HFF-Myc (cell line): ENCODE measurements at places on chromosomes 11 and 22.

GRCh38 chr22:47607486-47607885, 845.0 kb downstream of the TBC1D22A start:
- DNase-seq = no peak

DNA sequence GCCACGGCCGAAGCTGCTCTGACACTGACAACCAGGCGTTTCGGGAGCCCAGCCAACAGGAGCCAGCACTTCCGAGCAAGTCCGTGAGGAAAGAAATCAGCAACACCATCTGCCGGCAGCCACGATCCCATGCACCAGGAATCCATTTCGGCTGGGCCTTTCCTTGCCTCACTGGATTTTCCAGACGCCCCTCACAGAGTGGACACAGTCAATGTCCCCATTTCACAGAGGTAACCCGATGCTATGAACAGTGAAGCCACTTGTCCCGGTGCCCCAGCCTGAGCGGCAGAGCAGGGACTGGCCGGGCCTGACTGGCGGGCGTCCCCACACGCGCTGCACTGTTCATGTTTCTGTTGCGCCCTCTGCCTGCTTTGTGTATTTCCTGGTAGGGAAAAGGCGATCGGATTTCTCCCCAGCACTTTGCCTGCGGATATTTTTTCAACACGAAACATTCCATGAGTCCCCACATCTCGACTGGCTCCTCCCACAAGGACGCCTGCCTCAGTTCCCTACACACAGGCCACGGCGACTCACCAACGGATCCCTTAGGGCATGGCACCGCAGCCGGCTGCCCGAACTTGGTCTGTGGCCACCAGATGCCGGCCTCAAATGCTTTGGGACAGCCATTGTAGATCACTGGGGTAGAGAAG, 55.3 kb downstream of the TRMU start:
- no peak for DNase-seq

GRCh38 chr11:58596621-58597020, 17.8 kb downstream of the ZFP91 start:
- no peak for DNase-seq

DNA sequence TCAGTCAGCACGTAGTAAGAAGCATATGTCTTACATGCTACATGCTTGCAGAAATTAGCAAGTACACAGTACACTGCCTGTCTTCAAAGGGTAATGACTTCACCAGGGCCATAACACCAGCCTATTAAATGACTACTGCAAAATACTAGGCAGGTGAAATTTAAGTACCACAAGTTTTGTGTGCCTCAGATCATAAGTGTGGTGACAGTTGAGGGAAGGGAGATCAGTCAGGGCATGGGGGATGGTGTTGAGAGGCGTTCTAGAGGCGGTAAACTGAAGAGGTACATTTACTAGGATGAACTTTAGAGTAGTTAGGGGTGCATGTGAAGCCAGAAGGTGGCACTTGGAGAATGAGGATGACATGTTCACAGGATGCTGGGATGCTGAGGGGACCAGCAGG, 22.0 kb downstream of the AMOTL1 start:
- no peak for DNase-seq

DNA sequence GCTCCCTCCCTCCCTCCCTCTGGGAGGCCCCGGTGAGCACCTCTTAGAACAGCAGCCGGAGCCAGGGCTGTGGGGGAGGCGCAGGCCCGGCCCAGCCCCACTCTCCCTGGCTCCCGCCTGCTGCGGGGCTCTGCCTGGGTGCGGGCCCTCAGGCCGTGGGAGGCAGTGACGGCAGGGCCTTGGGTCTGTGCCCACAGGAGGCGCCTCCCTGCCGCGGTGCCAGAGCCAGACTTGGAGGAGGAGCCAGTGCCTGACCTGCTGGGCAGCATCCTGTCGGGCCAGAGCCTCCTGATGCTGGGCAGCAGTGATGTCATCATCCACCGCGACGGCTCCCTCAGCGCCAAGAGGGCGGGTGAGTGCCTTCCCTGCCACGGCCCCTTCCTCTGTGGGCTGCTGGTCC, 9.5 kb downstream of the IRF7 start:
- no peak for DNase-seq

DNA sequence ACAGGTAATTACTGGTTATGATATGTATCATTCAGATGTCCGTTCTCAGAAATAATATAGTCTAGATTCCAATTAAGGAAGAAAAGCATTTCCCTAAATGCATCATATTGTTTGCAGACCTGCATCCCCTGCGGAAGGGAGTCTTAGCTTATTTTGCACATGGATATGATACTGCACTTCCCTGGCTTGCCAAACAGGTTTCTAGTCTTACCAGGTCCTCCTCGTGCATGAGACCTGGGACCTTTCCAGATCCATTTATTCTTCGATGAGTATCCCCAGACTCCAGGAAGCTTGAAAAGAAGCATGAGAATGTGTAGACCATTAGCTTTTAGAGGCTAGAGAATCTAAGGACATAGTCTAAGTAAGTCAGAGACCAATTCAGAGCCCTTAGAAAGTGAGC, 30.6 kb downstream of the CYB5R2 start:
- DNase-seq = no peak

DNA sequence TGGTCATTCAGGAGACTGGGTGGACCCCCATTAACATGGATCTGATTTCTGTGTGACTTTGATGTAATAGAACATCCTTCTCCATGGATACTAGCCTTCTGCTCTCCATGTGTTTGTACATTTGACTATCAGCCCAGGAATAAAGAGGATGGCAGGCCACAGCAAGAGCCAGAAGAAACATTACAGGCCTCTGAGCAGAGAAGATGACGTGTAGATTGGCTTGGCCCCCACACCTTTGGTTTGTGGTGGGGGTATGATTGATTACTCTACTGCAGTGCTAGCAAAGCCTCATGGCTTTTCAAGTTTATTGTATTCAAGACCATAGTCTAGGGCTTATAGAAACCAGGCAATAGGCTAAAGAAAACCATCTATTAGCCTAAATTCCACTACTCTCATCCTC, 77.0 kb downstream of the GRAMD1B start:
- no peak for DNase-seq

- DNase-seq = no peak
These were observed 19.6 kb upstream of the MOGAT2 start for GRCh38 chr11:75697906-75698581.

DNA sequence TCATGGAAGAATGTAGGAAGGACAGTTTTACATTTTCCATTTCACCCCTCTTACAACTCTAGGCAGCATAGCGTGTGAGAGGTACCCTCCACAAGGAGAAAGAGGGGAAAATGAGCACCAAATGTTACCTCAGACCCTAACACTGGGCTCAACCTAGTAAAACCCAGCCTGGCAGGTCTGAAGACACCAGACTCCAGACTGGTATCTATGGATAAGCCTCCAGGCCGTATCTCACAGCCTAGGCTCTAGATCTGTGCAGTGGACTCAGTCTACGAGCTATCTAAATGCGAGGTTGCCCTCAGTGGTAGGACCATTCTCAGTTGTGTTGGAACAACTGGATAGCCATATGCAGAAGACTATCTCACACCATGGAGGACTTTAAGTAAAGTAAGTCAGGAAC, 10.5 kb downstream of the TRIM5 start:
- no peak for DNase-seq

- no peak for DNase-seq
These were observed 32.5 kb downstream of the PPP2R1B start for GRCh38 chr11:111733611-111734088.

- no peak for DNase-seq
These were observed 189.0 kb upstream of the MPPED2 start for GRCh38 chr11:30775233-30775522.

DNA sequence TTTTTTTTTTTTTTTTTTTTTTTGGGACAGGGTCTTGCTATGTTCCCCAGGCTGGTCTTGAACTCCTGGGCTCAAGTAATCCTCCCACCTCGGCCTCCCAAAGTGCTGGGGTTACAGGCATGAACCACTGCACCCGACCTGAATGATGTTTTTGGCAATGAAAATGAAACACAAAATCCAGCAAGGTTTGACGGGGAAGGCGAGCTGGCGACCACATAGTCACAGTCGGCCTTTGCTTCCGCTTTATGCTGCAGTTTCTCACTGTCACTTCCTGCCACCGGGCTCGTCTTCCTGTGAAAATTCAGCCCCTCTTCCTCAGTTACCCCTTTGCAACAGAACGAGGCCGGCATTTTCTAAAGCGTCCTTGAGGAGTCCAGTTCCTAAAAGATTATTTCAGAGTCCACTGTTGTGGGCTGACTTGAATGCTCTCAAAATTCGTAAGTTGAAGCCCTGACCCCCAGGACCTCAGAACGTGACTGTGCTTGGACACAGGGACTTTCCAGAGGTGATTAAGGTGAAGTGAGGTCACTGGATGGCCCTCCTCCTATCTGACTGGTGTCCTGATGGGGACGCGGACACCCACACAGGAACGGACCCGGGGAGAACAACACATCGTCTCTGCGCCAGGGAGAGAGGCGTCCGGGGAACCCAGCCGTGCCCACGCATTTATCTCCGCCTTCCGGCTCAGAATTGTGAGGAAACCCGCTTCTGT, 2.9 kb upstream of the BID start:
- no peak for DNase-seq

GRCh38 chr11:70307176-70307575, 36.7 kb downstream of the PPFIA1 start:
- DNase-seq = no peak

DNA sequence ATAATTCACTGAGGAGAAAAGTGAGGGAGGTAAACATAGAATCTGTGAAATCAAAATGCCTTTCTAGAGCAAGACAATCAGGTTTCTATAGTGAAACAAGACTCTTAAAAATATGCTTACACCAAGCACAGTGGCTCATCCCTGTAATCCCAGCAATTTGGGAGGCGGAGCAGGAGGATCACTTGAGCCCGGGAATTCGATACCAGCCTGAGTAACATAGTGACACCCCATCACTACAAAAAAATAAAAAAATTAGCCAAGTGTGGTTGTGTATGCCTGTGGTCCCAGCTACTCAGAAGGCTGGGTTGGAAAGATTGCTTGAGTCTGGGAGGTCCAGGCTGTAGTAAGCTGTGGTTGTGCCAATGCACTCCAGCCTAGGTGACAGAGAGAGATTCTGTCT, 43.2 kb upstream of the ME3 start:
- no peak for DNase-seq

DNA sequence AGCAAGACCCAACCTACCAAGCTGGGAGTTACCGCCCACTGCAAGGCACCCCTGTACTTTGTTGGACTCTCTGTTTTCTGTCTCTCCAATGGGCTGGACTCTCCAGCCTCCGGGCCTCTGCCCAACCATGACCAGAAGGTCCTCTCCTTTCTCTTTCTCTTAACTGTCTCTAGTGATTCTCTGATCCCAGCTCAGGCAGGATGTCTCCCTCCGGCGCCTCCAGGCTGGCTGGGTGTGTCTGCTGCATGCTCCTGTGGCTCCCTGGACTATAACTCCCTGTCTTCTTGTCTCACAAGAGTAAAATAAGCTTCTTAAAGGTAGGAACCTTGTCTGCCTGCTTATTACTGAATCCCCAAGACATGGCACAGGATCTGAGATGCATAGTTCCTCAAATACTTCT, 36.3 kb downstream of the TIMP3 start:
- DNase-seq = no peak

- DNase-seq = peak; percentile 52
These were observed 23.3 kb upstream of the PPP6R3 start for GRCh38 chr11:68436985-68437926.

- no peak for DNase-seq
These were observed 509.4 kb upstream of the API5 start for GRCh38 chr11:42802201-42802899.

- no peak for DNase-seq
These were observed 18.4 kb downstream of the OR51I2 start for GRCh38 chr11:5467527-5467926.

DNA sequence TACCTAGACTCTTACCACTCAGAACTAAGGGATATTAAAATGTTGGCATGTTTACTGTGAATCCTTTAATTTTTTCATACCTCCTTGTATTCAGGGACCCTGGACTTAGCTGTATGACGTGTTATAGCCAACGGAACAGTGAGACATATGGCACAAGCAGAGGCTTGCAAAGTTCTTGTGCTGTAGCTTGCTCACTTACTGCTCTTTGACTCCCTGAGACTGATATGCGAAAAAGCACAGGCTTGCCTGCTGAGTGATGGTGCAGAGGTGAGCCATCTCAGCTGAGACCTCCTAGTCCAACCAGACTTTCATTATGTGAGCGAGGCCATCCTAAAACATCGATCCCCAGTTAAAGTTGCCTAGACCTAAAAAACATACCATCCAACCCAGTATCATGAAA, 811.0 kb downstream of the METTL15 start:
- DNase-seq = no peak

GRCh38 chr22:30863081-30863833, 105.3 kb downstream of the MORC2 start:
- DNase-seq = no peak

GRCh38 chr11:64123679-64124078, 42.2 kb downstream of the MACROD1 start:
- no peak for DNase-seq

GRCh38 chr11:102144357-102145355, 34.4 kb downstream of the YAP1 start:
- DNase-seq = peak; percentile 56

GRCh38 chr11:2273771-2274170, 3.4 kb upstream of the ASCL2 start:
- no peak for DNase-seq

GRCh38 chr22:26320447-26320846, 108.6 kb upstream of the ASPHD2 start:
- no peak for DNase-seq

- DNase-seq = no peak
These were observed 186.3 kb downstream of the IGLL1 start for GRCh38 chr22:23393721-23394320.

DNA sequence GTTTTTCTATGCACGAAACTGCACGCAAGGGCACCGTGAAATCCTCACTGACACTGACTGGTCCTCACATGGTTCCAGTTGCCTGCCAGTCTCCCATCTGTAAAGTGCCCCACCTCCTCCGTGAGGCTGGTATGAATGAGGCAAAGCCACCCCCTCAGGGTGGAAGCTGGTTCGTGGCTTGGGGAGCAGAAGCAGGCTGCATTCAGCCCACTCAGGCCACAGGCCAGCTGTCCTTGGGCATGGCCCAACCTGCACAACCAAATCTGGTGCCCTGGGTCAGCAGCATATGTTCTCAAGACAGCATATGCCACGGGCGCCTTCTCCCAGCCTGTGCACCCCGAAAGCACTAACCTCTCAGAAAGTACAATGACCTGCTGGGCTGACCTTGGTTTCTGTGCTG, 29.3 kb downstream of the SERPINH1 start:
- no peak for DNase-seq

GRCh38 chr22:41906822-41907221, 8.1 kb downstream of the SHISA8 start:
- DNase-seq = no peak
